ENCODE measurements at places on chromosomes 6 and 20.

- DNase-seq: no peak
Measured at GRCh38 chr20:19381947-19382346, 169.5 kb downstream of the SLC24A3 start.

- no peak for DNase-seq
Measured at GRCh38 chr6:130163266-130163665, 59.5 kb downstream of the SAMD3 start.

DNA sequence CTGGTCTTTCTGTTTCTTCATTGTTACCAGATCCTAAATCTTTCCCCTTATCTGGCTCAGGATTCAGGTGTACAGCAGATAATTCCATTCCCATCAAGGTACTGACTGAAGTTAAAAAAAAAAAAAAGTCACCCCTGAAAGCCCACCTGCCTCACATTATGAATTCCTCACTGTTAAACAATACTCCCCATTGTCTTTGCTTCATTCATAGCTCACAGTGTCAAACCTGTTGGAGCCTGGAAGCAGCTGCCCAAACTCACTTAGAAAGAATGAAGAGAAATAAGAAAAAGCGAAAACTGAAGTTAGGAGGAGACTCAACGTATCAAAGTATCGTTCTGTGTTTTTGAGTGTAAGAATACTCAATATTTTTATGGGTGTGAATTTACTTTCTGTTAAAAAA is 1.8 kb upstream of the DCBLD1 start:
- DNase-seq: no peak

DNA sequence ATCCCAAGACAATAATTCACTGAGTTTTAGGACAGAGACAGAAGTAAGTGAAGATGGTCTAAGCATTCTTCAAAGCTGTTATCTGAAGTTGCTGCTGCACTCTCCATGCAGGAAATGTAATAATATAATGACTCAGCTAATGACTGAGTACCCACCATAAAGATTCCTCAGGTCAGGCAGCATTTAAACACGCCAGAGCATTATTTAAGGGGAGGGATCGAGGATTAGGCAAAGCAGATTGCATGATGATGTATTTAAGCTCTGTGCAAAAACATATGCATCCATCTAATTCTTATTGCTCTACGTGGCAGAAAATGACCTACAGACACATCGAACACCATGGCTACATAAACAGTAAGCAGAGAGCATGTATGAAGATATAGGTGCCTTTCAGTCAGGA is 216.4 kb downstream of the UNC5CL start:
- DNase-seq: no peak

- DNase-seq: no peak
Measured at GRCh38 chr6:40743226-40743625, 156.1 kb upstream of the LRFN2 start.

DNA sequence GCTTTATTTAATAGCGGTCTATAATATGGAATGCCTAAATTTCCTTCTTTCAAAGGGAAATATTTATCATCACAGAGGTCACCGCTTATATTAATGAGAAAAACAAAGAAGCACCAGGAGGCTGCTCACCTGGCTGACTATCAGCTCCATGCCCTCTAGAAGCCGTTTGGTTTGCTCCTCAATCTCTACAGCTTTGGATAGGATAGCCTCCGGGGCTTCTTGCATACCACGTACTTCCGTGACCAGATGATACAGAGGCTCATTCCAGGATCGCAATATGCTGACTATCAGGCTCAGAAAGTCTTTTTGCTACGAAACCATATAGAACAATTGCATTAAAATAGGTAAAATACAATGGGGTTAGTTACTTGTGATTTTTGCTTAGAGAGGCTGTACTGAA is 6.8 kb downstream of the PRL start:
- DNase-seq: no peak

Measured in stimulated activated CD4-positive, alpha-beta T cell treated with anti-CD3 and anti-CD28 coated beads, TNF-alpha, amount 100 ng/mL, for 24 hours (primary cell).